Endothelial cell of umbilical vein (primary cell): ENCODE measurements at places on chromosomes 3 and 15. TPM values are rescaled to one million over a fixed set of nuclear protein-coding genes. Genes with fewer than 3 reads are reported as not detected.

Gene LRRIQ4
- total RNA-seq: not detected in 2 replicates

Gene DUOXA2
- total RNA-seq: not detected in 2 replicates

Gene CELF6
- 0.30 TPM in 1 of 2 replicates, not detected in the other for total RNA-seq

Gene SNRK
- total RNA-seq: 99.9 and 108 TPM in 2 replicates

Gene P2RY1
- total RNA-seq: 1.7 and 1.9 TPM in 2 replicates

Gene ERICH6
- total RNA-seq: not detected in 2 replicates

Gene GASK1A
- total RNA-seq: not detected in 2 replicates

Gene SLC26A6
- 32.2 and 34.8 TPM in 2 replicates for total RNA-seq

Gene MBNL1
- 362 and 385 TPM in 2 replicates for total RNA-seq

Gene CELSR3
- total RNA-seq: 0.46 and 0.71 TPM in 2 replicates

Gene TTC21A
- 6.3 and 7.8 TPM in 2 replicates for total RNA-seq

Gene MED12L
- 0.23 and 0.27 TPM in 2 replicates for total RNA-seq

Gene ZBED2
- total RNA-seq: not detected in 2 replicates

Gene SCAANT1
- not detected in 2 replicates for total RNA-seq

Gene MUSTN1
- total RNA-seq: 0.62 and 2.2 TPM in 2 replicates
